ENCODE measurements at places on chromosomes 11 and 22.

- DNase-seq, result no peak
Observed at GRCh38 chr11:77054084-77054483, 12.7 kb upstream of the CAPN5 start.

- no peak for DNase-seq
Observed at GRCh38 chr11:91630916-91631673, 593.5 kb upstream of the FAT3 start.

- no peak for DNase-seq
Observed at GRCh38 chr11:121595717-121596161, 143.0 kb upstream of the SORL1-AS1 start.

DNA sequence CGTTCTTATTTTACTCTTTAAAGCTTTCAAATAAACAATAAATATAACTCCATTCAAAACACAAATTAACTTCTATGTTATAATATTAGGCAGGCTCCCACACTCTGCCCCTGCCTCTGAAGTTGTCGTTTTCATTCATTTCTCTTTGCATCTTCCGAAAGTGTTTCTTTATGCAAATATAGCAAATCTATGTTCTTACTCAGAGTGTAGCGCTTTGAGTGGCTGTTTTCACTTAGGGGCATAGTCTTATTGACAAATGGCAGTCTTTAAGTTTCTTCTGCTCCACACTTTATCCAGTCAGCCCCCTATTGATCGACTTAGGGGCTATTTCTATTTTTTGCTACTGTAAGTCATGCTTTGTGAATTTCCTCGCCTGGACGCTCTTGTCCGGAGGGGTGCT lies 45.3 kb upstream of the RTL6 start:
- DNase-seq, result no peak

- DNase-seq, result no peak
Observed at GRCh38 chr11:11708256-11708655, 86.5 kb upstream of the GALNT18 start.

DNA sequence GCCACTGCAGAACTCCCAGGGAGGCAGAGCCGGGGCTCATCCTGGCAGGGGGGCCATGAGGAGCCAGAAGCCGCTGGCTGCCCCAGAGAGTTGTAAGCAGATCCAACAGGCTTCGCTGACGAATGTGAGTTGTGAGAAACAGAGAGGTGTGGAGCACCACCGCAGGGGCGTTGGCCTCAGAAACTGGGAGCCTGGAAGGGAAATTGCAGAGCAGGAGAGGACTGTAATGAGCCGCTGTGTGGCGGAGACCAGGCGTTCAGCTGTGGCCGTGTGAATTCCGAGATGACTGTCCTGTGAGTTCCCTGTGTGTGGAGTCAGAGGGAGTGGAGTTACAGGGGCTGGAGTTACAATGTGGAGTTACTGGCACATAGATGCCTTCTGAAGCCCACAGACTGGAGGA lies 27.7 kb upstream of the ETS1 start:
- no peak for DNase-seq

DNA sequence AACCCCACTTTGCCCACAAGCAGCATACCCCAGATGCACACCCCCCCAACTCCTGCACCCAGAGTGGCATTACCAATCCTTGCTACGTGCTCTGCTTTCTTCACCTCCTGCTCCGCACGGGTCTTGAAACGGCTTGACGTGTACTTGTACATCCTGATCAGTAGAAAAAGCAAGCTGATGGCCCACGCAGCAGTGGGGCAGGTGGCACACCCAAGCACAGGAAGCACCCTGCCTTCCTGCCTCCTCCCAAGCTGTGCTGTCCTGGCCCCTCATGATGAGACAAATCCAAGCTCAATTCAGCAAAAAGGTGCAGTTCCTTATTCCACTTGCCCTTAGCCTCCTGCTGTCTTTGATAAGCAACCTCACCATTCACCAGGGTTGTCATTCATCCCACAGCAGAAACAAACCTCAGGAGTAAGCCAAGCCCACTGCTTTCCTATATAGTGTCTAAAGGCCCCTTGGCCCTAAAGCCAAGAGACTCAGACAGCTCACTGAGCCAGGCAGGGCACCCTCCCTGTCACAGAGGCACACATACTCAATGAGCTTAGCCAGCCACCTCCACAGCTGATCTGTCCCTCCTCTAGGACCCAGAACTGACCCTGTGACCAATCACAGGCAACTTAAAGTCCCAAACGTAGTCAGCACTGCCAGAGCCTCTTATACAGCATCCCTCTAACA lies 27.8 kb downstream of the MORC2 start:
- DNase-seq, result no peak
